ENCODE measurements at places on chromosomes 11 and 22.

DNA sequence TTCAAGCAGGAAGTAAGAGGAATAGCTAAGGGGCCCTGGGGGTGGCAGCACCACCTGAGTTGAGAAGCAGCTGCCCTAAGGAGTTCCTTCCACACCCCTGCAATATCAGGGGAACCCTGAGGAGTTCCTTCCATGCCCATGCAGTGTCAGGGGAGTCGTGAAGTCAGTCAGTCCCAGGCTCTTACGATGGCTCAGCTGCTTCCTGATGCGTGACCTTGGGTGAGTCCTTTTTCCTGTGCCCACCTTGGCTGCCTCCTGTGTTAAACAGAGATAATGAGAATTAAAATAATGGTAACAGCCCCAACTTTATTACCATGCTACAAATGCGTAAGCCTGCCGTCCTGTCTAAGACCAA lies 181.1 kb downstream of the MIAT start:
- DNase-seq, result no peak

DNA sequence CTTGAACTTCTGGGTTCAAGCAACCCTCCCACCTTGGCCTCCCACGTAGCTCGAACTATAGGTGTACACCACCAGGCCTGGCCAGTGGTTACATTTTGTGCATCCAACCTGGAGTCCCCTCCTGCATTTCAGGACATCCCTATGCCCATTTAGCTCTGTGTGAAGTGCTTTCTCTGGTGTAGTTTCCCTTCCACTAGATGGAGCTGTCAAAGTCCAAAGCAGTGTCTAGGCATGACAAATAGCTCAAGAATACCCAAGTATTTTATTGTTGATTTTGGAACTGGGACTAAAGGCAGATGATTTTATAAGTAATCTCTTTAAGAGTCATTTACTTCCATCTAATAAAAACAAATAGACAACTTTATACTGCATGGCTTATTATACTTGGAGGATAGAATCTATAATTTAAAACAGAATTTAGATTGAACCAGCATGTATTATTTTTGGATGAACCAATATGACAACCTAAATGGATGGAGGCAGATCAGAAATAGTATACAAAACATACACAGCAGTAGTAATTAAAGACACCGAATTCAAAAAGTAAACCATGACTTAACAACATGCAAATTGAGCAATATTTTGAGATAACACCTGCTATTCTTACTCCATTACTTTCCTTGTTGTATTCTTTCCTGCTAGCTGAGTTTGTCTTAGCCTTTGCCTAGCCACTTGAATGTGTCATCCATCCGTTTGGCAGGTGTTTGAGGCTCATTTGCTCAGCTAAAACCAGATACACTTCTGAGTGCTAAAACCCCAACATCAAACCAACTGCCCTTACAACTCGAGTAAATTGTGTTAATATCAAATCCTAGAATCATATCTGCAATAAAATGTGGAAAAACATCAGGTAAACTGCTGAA lies 37.7 kb downstream of the EIF4ENIF1 start:
- peak; percentile 35 for DNase-seq

DNA sequence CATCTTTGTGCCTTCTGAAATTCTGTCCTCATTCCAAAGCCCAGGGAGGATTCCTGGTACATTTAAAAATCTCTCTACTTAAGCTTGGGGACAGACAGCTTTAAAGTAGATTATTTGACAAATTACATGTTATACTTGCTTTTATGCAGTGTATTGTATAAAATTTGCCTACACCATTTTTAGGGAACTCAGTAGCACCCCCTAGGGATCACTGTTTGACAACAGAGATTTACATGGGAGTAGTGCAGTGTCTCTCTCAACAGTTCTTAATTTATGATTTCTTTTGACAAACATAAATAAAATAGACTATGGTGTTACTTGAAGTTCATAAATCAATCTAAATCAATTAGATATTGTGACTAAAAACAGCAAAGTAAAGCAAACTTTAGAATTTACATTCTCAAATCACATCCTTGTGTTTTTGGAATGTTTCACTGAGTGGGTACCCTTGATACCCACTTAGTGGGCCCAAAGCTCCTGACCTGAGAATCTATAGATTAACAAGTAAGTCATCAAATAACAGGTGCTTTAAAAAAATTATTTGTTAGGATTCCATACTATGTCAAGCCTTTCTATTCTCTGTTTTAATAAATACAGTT lies 428.8 kb downstream of the DYNC2H1 start:
- no peak for DNase-seq

GRCh38 chr11:66228521-66228920 lies 39.9 kb upstream of the RAB1B start:
- no peak for DNase-seq

- DNase-seq, result peak; percentile 73
Measured at GRCh38 chr22:46798366-46799350, 36.2 kb downstream of the TBC1D22A start.

DNA sequence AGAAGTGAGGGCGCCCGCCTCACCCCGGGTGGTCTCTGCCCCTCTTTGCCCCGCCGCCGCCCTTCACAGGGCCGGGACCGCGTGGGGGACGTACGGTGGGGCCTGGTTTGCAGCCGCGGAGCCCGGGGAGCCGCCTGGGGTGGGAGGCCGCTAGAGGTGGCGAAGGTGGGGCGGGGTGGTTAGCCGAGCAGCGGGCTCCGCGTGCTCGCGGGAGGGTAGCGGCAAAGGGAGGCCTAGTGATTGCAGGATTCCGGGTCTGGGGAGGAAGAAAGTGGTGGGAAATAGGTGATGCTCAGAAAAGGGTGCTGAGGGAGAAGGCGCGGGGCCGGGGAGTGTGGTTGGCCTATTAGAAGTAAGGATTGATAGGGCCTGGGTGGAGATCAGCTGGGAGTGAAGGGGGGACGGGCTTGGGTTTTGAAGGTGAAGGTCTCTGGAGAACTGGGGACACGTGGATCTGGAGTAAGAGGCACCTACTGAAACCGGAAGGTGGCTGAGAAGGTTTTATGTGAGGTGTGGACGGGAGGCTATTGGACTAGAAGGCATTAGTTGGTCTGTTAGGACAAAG lies 571 bp downstream of the FAR1 start:
- peak; percentile 28 for DNase-seq

DNA sequence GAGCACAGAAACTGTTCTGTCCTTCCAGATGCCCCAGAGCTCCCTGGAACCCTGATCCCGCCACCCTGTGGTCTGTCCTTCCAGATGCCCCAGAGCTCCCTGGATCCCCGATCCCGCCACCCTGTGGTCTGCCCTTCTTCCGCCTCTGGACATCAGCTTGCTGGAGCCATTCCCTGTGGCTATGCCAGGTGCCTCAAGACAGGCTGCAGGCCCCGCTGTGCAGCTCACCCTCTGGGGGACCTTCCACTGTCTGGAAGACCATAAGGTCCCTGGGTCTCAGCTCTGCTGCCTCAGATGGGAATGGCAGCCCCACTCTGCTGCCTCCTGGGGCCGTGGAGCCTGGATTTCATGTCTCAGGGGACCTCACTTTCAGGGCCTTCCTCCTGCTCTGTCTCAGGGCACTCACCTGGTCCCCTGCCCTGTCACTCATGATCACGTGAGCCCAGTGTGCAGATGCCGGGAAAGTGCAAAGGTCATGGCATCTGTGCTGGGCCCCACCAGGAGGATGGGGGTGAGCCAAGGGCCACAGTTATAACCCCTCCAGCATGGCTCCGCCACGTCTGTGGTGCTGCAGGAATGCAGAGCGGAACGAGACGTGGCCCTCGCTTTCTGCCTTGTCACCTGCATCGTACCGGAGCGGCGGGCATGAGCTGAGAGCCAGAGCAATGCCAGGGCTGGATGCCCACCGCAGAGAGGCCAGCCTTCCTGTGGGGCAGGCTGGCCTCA lies 1520.7 kb downstream of the BRD1 start:
- no peak for DNase-seq

DNA sequence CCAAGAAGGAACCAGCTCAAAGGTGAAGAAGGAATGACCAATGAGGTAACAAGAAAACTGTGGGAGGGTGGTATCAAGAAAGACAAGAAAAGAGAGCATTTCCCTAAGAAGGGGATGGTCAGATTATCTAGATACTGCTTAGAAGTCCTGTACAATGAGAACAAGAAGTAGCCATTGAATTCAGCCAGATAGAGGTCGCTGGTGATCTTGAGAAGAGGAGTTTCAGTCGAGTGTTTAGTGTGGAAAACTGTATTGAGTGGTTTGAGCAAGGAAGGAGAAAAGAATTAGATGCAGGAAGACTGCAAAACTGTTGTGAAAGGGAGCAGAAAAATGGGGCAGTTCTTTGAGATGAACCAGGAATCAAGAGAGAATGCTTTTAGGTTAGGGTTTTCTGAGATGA lies 74.6 kb upstream of the FAT3 start:
- DNase-seq, result no peak

- DNase-seq, result no peak
Measured at GRCh38 chr11:66017321-66017720, 5.5 kb downstream of the CST6 start.

DNA sequence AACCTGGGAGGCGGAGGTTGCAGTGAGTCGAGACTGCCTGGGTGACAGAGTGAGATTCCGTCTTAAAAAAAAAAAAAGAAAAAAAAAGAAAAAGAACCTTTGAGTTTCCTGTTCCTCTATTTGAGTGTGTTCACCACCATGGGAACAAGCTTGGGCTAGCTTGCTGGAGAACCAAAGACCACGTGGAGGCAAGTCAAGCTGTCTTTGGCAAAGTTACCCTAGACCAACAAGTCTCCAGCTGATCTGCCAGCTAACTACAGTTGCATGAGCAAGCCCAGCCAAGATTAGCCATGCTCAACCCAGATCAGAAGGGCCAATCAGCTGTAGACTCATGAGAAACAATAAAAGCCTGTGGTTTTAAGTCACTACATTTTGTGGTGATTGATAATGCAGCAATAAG lies 29.7 kb downstream of the SLN start:
- DNase-seq, result no peak

DNA sequence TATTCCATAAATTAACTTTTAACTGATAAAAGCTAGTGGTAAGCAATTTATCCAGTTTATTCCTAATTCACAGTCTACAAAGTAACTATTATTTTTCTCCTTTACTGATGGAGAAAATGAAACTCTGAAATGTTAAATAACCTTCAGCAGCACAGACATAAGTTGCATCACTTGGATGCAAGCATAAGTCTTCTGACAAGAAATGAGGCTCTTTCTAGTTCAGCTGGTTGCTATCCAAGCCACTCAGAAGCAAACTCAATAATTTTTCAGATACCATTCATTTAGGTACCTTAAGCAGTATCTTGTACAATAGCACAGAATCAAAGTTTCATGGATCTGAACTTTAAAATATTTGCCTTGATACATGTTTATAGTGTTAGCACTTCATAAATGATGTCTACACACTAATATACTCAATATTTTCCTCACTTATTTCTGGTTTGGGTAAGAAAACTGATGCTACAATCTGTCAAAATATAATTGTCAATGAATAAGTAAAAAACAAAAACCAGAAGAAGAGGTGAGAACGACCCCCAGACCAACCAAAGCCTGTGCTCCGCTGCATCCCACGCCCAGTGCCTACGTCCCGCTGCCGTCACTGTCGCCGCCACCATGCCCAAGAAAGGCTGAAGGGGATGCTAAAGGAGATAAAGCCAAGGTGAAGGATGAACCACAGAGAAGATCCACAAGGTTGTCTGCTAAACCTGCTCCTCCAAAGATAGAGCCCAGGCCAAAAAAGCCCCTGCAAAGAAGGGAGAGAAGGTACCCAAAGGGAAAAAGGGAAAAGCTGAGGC lies 18.1 kb downstream of the FAM168A start:
- DNase-seq, result no peak

GRCh38 chr22:44549701-44550100 lies 51.7 kb upstream of the RTL6 start:
- DNase-seq, result no peak

DNA sequence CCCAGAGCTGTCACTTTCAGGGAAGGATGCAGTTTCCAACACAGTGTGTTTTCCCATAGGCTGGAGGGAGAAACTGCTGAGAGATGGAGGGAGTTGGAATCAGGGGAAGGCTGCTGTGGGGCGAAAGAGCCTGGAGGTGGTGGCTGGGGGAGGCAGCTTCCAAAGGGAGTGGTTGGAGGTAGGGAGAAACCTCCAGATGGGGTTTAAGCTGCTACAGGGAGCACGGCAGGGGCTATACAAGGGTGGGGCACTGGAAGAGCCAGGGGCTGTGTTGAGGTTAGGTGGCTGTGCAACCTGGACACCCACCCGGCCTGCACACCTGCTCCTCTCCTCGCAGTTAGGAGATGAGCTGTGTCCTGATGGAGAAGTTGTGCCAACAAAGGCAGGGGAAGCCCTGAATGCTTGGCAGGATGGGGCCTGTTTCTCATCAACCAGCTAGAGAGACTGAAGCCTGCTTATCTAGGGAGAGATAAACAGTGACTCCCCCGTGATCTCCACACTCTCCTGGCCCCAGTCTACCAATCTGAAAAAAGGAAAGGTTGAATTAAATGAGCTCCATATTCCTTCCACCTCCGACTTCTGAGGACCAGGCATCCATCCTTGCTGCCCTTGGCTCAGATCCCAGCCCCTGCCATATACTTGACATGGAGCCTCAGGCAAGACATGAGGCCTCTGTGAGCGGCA lies 3.6 kb upstream of the SLCO2B1 start:
- DNase-seq, result no peak

DNA sequence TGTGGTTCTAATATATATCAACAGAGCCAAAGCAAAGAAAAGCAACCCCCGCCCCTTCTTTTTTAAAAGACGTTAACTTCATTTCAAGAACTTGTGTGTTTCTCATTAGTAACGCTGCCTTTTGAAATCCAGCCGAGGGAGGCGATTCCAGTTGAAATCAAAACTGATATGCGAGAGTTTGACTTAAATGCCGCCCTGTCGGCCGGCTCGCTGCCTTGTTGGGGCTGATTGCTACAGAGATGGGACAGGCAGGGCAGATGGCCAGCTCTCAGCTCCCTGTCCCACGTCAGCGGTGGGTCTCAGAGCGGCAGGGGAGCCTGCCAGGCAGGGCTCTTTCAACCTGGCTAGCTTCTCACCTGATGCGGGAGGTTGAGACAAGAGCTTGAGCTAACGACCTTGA lies 51.9 kb upstream of the ALX4 start:
- DNase-seq, result peak; percentile 5

DNA sequence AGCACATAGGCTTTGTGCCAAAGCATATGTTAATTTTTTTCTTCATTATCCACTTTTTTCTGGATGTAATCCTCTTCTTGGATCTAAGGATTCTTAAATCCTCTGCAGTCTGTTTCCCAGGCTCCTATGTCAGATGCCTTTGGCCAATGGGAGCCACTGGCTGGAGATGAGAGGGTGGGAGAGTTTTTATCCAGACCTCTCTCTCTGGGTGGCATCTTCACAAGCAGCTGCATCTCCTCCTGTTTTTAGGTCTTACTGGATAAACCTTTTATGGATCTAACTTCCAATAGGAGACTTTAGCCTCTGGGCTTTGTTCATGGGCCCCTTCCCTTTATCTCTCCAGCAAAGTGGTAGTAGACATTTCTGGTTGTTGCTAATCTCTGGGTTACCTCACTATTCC lies 22.4 kb upstream of the MPPED2 start:
- DNase-seq, result no peak

- no peak for DNase-seq
Measured at GRCh38 chr11:133697161-133697560, 148.2 kb downstream of the SPATA19 start.

DNA sequence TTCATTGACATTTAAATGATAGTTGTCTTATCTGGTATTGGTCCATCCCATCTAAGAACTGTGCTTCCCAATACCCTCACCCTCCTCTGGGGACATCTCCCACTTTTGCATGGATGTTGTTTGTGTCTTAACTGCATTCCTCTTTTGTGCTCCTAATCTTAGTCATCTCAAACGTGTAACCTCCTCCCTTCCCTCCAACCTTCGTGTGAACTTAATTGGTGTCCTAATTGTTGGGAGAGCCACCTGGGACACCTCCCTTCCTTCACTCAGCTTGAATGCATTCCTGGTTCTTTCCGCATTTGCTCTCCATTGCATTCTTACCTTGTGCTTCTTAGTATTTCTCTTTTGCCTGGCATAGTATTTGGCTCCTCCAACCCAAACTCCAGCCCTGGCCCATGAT lies 9.8 kb upstream of the ELMOD1 start:
- no peak for DNase-seq

All from Daoy (cell line).